ENCODE measurements at places on chromosomes 13 and 19. TPM values are rescaled to one million over a fixed set of nuclear protein-coding genes. Genes with fewer than 3 reads are reported as not detected.

GRCh38 chr19:48029431-48029830 is 14.4 kb downstream of the CABP5 start:
- DNase-seq, result no peak

GRCh38 chr19:31286491-31286890 is 62.7 kb downstream of the TSHZ3 start:
- no peak for DNase-seq

DNA sequence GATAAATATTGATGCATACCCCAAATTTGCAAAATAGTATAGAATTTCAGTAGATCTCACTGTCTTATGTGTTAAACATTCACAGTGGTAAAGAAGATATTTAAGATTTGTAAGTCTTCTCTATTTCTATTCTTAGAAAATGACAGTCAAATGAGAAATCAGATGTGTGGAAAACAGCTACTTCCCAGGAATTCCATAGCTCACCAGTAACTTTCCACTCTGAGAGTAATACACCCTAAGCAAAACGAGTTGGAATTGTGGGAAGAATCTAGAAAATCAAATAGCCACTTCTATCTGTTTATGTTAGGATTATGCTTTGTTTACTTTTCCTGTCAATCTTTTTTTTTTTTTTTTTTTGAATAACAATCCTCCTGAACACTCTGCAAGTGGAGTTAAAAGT is 69.1 kb downstream of the FLT1 start:
- no peak for DNase-seq

DNA sequence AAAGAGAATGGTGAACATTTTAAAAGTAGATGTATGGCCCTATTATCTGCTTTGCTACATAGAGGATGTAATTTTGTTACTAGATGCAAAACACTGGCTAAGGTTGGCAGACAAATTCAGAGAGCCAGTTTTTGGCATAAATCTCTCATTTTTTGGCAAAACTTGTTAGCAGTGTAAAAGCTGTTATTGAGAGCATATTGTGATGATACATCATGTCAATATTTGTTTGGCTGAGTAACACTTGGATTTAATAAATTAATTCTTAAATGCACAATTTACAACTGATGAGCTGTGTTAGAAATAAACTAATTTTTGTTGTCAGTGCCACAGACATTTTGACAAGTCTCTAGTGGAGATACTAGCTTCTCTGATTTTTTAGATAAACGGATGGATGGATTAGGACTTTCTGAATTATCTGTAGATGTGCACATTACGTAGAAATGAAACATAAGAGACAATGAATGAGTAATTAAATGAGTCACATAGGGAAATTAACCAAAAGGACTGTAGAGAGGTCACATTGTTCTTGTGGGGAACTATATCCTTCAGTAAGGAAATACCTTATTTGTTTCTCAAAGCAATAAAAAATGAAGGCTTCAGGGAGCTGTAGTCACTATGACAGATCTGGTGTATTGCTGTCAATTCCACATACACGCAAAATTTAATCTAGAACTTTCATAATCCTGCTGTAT is 17.4 kb downstream of the UFM1 start:
- DNase-seq, result no peak

GRCh38 chr19:3453840-3454239 is 26.5 kb downstream of the SMIM24 start:
- no peak for DNase-seq

DNA sequence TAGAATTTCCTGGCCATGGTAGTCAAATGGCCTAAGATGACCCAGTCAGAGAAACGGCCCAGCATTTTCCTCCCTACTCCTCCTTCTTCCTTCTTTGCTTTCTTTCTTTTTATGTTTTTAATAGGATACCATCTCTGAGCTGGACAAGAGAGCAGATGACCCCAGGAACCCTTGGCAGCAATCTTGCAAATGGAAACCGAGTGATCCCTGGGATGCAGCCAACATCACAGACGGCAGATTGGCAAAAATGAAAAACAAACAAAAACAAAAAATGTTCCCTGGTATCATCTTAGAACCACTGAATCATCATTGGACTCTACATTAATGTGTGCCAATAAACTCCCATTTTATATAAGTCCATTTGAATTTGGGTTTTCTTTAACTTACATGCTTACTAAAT is 424.4 kb downstream of the FGF14 start:
- DNase-seq, result no peak

- DNase-seq, result peak; percentile 82
These were observed 5.3 kb downstream of the PRR36 start for GRCh38 chr19:7868671-7869452.

- no peak for DNase-seq
These were observed 18.1 kb upstream of the NDUFS7 start for GRCh38 chr19:1365319-1366269.

- DNase-seq, result no peak
These were observed 273.8 kb downstream of the SLITRK6 start for GRCh38 chr13:85525411-85525810.

DNA sequence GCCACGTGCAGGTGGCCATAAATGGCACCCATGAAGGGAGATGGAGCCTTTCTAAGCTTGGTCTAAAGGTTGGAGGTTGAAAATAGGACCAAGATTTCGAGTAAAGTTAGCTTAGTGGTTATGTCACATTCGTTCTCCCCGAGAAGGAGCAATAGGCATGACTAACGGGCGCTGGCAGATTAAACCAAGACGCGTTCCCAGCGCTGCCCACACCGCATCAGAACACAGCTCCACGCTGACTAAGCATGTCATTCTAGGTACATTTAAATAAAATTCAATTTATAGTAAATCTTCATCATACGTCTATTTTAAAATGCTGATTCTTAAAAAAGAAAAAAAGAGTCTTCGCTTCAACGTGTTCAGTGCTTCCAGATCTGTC is 95.0 kb upstream of the IRS2 start:
- no peak for DNase-seq

The FFAR2 gene
- total RNA-seq, result not detected

The BEST2 gene
- not detected for total RNA-seq

The CGB7 gene
- total RNA-seq, result not detected

The KLK12 gene
- not detected for total RNA-seq
